ENCODE measurements at places on chromosomes 3 and 15.

DNA sequence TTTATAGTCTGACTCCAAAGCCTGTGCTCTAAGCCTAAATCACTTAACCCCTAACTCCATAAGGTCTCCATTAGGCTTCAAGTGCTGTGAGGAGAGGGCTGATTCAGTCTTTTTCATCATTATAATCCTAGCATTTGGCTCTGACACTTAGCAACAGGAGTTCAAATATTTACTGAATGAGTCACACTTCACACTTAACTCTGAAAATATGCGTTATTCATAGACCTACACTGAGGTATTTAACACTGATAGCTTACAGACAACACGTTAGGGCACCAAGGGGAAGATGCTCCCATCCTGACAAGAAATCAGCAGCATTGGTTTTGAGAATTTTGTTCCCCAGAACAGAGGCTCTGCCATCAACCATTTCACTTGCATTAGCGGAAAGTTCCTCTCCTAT lies 53.5 kb downstream of the MSL2 start:
- no peak for DNase-seq

- no peak for DNase-seq
Observed at GRCh38 chr3:178950676-178951075, 120.9 kb downstream of the ZMAT3 start.

- DNase-seq = no peak
Observed at GRCh38 chr3:177705976-177706823, 508.9 kb upstream of the TBL1XR1 start.

GRCh38 chr3:100613721-100614390 lies 4.5 kb downstream of the ADGRG7 start:
- DNase-seq = no peak

- DNase-seq = no peak
Observed at GRCh38 chr3:18672561-18672960, 247.4 kb upstream of the SATB1 start.

DNA sequence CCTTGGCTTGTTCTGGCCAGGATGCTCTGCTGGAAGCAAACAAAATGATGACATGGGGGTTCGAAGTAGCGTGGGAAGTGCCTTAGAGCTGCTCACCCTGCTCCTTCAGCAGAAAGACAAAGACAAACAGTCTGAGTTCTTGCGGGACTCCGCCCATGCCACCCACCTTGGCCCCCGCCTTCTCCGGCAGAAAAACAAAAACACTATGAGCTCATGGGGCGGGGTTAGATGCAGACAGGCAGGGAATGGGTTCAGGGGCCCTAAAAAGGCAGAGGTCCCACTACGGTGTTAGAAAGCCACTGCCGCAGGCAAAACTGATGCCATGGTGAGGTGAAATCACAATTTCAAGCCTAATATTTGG lies 9.7 kb upstream of the NCKIPSD start:
- no peak for DNase-seq

DNA sequence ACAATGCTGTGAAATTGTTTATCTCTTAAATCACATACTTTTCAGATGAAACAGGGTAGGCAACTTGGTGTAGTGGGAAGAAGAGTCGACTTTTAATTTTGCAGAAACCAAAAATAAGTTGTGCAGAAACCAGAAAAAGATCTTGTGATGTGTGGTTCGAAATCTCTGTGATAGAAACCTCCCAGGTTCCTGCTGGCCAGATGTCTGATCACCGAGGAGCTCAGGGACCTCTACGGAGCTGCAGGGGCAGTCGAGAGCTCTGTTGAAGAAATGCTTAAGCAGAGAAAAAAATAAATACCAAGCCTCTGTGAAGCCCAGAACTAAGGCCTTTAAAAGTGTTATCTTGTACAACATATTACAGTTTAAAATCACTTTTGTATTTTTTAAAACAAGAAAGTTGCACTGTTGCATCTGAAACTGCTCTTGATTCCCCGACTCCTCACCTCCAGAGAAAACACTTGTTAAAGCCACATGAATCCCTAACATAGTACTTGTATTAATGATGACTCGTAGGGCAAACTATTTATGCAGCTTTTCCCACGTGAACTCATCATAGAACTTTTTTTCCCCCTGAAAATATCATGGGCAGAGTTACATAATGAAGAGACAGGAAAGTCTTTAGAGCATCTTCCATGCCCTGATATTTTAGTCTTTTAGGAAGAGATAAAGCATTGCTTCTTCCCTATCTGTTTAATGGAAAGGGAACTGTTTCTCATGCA lies 51.3 kb downstream of the CCK start:
- no peak for DNase-seq

- no peak for DNase-seq
Observed at GRCh38 chr15:70309716-70310115, 212.0 kb upstream of the TLE3 start.

DNA sequence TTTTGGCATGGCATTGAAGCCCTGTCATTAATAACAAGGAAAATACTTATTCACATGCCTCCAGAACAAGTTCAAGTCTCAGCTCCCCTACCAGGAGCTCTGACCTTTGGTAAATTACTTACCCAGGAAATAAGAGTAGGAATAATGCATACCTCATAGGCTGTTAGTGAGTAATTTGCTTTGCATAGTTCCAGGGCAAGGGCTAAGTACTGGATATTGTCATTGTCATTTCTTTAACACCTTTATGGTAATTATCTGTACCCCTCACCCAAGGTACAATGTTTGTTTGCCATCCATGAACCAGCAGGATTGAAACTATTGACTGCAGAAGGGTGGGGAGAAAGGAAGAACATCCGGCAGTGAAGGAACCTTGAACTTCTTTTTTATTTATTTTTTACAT lies 148.5 kb downstream of the SOX2 start:
- DNase-seq = no peak

DNA sequence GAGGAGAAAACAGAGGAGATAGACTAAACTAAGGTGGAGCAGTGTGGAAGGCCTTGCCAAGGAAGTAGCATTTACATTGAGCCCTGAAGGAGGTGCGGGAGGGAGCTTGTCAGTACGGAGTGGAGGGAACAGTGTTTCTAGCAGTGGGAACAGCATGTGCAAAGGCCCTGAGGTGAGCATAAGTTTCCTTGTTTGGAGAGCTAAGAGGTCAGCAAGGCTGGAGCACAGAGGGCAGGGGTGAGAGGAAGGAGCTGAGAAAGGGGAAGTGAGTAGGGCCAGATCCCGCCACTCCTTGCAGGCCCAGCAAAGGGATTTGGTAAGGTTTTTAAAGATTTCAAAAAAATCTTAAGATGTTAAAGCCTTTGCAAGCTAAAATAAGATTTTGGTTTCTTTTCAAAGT lies 70.1 kb downstream of the HMCES start:
- DNase-seq = no peak

GRCh38 chr3:116741467-116741866 lies 31.9 kb downstream of the TUSC7 start:
- DNase-seq = peak; percentile 39

- no peak for DNase-seq
Observed at GRCh38 chr3:4981294-4981664, 2.0 kb downstream of the BHLHE40 start.

- peak; percentile 38 for DNase-seq
Observed at GRCh38 chr3:63863150-63864007, at the start of the genes ATXN7 and THOC7. Gene ATXN7 (plus strand): TSS chr3:63863867. CDS start chr3:63912599, 48,732 bp downstream. Gene THOC7 (minus strand): TSS chr3:63863805. CDS start chr3:63863790, 15 bp downstream.

DNA sequence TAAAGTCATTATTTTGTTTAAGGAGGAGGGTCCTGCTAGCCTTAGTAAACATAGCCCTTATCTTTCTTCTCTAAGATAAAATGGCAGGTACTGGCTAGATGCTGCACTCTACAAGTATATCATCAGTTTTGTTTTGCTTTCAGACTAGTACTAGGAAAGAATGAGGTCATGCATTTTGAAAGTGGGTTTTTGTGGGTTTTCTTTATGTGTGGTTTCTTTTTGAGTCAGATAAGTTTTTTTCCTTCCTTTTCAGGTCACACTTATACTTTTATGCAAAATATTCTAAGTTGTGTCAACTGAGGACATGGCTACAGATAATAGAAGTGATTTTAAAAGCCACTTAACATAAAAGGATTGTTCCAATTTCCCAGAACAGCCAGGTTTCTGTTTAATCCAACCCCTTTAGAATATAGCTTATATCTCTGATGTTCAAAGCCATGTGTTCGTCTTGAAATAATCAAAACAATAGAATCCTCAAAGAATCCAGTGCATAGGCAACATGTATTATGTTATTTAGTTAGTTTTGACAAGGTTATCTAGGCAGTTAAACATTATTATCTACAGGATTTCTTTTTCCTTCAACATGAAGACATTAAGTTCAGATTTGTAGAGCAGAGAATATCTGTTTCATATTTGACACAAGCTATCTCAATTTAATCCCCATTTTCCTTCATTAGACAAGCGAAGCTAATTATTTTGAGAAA lies 406.2 kb downstream of the RBMS3 start:
- DNase-seq = no peak

DNA sequence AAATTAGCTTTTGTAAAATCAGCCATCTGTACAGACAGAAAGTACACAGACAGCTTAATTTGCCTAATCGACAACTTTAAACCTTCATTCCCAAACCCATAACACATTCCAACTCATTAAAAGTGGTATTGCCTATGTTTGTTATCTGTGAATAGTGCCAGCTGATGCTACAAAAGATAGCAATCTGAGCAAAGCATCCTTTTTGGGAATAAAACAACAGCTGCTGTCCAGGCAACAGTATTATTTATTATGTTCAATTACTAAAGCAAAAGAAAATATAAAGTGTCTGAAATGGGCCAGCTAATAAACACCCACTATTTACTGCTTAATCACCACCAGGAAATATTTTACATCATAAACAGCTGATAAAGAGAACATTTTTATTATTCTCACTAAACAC lies 134.8 kb upstream of the ABI3BP start:
- DNase-seq = no peak

- DNase-seq = no peak
Observed at GRCh38 chr3:143301031-143301901, 181.7 kb downstream of the CHST2 start.

DNA sequence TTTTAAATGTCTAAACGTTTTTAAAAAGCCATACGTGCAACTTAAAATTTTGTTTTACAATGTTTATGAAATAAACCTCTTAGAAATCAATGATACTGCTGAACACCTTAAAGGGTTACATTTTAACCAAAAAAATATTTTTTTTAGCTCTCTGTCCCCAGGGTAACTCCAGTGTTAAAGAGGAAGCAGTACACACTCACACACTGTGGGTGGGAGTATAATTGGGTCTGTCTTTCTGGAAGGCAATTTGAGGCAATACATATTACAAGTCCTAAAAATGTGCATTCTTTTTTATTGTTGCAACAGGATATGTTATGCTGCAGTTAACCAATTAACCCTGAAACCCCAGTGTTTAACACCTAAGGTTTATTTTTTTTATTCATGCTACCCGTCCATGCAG lies 34.1 kb downstream of the WHAMM start:
- DNase-seq = no peak

DNA sequence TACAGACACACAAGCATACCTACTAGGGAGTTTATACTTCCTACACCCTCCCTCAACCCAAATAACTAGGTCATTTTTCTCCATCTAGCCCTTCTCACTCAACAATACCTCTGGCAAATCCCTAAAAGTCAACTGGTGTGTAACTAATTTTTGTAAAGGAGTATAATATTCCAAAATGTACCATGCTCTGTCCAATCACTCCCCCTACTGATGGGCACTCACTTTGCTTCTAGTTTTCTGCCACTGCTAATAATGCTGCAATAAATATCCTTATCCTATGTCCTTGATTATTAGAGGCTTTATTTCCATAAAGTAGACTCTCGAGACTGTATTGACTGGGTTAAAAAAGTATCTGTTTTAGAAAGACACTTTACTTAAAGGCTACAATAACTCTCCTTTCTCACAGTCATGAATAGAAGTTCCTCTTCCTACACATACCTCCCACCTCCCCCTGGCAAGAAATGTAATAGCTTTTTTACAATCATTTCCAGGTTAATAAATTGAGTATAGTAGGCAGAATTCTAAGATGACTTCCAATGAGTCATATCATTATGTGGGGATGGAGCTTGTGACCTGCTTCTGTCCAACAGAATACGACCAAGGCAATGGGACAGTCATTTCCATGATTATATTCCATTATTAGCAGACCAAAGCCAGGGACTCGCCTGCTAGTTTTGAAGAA lies 30.0 kb downstream of the SHQ1 start:
- DNase-seq = peak; percentile 56

DNA sequence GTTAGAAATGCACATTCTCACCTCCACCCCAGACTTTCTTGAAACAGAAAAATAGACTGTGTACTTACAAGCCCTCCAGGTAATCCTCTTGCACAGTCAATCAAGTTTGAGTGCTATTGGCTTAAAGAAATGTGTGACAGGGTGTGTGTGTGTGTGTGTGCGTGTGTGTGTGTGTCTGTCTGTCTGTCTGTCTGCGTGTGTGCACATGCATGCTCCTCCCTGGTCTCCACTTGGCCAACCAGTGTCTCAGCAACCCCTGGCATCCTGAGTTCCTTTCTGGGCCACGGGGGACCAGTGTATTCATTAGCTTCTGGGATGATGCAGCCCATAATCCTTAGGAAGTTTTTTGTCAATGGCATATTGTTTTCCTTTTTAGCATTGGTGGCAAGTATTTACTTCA lies 128.8 kb upstream of the IL12A start:
- DNase-seq = no peak

DNA sequence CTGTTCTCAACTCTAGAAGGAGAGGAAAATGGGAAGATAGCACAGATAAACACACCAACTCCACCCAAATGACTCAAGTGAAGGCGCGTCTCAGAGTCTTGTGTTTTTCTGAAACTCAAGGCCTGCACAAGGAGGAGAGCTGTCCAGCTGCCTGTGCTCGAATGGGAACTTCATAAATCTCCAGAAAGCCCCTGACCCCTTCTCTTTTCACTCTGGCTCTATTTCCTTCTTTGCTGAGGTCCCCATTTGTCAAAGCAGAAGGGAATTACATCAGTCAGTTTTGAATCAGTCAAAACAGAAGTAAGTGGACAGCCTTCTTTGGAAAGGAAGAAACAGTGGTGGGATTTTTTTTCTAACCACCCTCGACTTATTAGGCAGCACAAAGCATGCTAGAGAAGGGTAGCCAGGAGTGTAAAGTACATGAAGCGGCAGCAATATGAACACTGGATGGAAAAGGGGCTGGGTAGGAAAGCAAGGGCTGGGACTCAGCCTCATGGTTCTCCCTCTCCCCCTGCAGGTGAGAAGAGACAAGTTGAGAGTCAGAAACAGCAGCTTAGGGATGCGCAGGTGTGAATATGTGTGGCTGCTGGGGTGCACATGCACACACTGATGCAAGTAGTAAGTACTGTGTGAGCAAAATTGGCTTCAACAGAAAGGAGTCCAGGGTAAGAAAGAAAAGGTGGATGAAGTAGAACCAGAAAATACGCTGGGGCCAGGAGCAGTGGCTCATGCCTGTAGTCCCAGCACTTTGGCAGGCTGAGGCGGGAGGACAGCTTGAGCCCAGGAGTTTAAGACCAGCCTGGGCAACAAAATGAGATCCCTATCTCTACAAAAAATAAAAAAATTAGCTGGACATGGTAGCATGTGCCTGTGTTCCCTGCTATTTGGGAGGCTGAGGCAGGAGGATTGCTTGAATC lies 36.6 kb upstream of the MAGEF1 start:
- peak; percentile 6 for DNase-seq

- DNase-seq = no peak
Observed at GRCh38 chr3:72482589-72483321, 365.5 kb downstream of the SHQ1 start.

GRCh38 chr15:93250950-93251349 lies 161.9 kb upstream of the RGMA start:
- no peak for DNase-seq
